ENCODE measurements at places on chromosomes 6 and 20.

- no peak for DNase-seq
Observed at GRCh38 chr6:139473731-139474130, 99.3 kb upstream of the CITED2 start.

DNA sequence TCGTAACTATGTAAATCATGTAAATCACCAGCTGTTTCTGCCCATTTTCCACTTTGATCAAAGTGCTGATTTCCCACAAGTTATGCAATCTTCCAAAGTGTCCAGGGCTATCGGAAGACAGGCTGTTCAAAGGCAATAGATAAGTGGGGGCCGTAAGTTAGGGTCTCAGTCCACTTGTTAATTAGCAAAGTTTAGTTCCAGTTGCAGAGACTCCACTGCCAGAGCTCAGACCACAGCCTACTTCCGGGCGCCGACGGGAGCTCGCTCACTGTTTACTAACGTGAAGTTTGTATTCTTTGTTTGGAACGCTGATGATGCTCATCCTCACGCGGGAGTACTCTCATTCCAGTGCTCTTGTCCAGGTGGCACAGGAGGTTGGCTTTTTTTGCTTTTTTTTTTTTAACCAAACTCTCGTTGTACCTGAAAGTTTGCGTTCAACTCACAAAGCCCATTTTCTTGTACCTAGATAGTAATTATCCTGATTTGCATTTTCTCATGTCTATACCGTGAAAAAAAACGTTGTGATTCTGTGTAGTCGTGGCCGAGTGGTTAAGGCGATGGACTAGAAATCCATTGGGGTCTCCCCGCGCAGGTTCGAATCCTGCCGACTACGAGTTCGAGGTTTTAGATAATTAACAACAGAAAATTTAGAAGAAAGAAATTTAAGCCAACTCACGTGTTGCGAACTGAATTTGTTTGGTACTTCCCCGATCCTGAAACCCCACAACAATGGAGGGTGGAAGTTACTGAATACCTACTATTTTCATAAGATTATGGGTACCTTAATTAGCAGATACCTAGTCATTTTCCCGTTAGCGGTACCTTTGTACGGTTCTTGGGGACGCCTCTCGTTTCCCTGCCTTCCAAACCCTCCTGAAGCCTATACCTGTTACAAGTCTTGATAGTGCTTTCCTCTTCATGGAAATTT, 29.9 kb upstream of the ZNF184 start:
- peak; percentile 70 for DNase-seq

DNA sequence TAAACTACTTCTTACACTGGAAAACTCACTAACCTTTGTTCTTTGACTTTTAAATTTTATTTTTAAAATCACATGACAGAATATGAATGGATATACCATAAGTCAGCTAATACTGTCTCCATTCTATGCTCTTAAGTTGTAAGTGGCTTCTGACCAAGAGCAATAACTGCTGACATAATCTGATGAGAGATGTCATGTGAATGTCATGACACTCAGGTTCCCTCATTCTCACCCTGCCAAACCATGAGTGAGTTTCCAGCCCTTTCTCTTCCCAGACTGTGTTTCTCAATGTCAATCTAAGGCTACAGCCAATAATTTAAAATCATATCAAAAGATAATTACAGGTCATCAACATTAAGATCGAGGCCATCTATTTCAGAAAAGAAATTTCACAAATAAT, 39.7 kb downstream of the KIF16B start:
- no peak for DNase-seq

DNA sequence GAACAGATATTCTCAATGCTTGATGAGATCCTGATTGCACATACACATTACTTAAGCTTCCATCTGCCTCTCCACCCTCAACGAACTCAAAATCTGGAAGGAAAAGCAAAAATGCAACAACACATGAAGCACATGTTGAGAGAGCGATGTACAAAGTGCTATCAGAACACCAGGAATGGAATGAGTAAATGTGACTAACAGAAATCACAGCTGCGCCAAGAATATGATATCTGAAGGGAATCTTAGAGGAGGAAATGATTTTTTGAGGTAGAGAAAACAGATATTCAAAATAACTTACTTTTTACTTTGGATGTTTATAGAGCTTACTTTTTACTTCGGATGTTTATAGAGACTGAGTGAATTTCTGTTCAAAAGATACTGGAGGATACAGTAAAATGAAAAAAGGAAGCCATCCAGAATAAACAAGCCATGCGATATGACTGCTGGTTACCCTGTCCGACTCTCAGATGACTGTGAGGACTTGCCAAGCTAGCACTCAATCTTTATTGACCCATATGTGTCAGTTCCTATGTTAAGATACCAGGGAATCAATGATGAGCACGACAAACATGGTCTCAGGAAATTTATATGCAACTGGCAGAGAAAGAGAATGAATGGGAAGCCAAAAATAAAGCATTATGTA, 102.0 kb downstream of the SMLR1 start:
- DNase-seq: no peak

- DNase-seq: no peak
Observed at GRCh38 chr6:142356201-142356883, 54.5 kb downstream of the ADGRG6 start.

DNA sequence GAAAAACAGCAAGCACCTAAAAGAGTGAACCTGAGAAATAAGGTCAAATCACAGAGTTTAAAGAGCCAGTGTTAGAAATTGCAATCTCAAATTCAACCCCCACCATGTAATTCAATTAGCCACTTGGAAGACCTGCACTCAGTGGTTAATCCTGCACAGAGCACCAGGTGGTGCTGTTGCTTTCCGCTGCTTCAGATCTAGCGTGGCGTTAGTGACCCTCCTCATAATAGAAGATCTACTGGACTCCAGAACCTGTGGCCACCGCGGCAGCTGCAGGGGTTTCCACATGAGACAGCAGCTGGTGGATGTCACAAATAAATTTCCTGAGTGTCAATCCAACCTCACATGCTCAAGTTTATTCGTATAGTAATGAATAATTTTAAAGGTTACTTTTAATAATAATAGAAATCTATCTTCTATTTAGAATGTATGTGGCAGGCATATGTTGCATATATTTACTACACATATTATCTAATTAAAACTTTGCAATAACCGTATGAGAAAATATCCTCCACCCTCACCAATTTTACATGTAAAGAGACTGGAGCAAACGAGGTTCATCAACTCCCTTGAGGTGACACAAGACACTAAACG, 84.4 kb downstream of the SYNE1 start:
- DNase-seq: no peak

DNA sequence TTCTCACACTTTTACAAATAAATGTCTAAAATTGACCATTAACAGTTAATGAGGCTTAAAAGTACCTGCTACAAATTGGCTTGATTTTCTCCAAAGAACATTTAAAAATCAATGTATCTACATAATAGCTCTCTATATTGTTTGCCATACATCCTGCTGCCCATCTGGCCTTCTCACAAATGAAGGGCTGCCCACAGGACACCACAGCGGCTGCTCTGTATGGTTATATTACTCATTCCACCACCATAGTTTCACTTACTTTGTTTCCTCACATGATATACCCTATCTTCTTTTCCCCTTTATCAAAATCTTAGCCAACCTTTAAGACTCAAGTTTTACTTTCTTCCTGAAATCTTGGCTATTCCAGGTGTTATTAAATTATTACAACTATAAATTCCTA, 407.7 kb upstream of the HTR1E start:
- DNase-seq: no peak

GRCh38 chr6:158752613-158753012, 66.6 kb downstream of the EZR start:
- no peak for DNase-seq

DNA sequence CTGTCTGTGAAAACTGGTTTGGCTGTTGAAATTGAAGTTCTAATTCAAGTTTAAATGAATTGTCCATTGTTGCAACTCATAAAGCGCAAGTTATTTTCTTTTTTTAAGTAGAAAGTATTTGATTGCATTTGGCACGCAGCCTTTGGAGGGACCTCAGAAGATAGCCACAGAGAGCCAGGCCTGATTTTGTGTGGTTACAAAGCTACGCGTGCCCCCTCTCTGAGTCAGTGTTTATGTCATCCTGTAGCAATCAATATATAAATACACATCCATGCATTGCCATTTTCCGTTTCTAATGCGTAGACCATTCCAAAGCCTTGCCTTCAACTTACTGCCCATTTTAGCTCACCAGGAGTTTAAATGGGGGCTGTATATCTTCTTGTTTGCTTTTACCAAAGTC, 173.2 kb downstream of the TMEM242 start:
- no peak for DNase-seq

DNA sequence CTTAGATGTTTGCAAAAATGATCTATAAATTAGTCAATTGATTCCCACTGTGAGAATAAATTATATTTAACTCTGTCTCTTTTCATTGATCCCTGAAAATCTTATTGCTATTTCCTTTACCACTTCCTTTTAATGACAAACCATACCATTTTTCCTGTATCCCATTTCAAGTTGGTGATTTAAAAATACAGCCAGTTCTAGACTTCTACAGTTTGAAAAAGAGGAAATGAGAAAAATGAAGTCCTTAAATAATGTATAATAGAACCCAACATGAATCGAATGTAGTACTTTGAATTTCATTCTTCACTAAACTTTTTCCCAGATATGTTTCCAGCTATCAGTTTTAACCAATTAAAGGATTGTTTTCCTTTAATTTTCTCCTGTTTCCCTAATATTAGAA, 29.5 kb upstream of the SDHAF4 start:
- no peak for DNase-seq

DNA sequence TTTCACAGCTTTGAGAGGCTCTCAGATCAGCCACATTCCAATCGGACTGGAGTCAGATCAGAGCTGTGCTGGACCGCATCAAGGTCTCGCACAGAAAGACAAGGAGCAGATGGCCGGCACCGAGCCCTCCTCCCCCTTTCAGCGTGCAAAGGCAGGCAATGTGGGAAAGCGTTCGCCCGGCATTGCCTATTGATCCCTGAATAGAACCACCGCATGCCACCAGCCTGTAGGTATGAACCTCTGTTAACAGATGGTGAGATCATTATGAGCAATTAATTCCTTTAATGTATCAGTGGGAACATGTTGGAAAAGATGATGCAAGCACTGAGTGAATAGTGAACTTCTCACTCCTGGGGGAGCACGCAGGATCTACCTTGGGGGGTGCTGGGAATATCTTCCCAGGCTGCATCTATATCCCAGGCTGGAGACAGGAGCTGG, 117.5 kb upstream of the ID4 start:
- DNase-seq: no peak

DNA sequence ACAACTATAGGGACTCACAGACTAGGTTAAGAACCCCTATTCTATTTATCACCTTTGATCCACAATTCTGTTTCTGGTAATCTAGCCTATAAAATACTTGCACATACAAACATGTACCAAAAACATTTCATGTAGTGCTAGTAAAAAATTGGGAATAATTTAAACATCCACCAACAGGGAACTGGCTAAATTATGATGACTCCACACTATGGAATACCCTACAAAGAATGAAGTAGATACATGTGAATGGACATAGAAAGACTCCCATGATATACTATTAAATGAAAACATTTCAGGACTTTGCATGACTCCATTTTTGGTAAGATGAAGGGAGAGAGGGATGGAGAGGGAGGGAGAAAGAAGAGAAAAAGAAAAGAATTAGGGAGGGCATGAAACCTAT, 58.2 kb downstream of the ZHX3 start:
- no peak for DNase-seq

DNA sequence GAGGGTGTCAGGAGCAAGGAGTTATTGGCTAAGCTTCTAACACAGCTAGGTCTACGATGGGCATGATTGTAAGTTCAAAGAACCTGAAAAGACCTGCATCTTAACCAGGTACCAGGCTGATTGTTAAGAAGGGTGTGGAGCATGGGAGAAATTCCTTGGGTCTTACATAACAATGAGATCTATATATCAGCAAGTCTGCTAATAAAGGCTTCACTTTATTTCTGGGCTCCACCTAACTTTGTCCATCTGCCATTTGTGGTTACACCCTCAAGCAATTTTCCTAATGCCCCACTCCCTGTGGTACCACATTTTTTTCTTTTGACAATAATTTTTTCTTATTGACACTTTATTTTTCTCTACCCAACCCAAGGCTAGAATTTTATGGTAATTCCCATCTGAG, 223.5 kb upstream of the JAG1 start:
- no peak for DNase-seq

DNA sequence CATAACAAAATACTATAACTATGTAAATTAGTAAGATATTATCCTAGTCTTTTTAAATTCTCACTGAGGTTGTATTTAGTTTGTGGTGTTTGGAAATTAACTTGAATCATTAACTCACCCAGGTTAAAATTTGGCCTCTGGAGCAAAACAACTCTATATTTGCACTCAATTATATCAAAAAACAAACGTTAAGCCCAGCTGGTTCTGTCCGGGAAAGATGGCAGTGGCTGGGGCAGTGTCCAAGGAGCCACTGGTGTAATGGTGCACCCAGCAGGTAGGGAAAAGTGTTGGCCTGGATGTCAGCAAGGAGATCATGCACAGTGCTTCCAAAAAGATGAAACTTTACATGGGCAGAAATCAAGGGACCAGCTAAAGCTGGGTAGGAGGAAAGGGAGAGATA, 285.3 kb upstream of the CITED2 start:
- DNase-seq: no peak

- no peak for DNase-seq
Observed at GRCh38 chr6:14460556-14460955, 343.0 kb downstream of the CD83 start.

GRCh38 chr6:26475823-26476729, 18.3 kb downstream of the BTN2A1 start:
- DNase-seq: no peak

GRCh38 chr20:22232473-22232872, 351.9 kb downstream of the FOXA2 start:
- no peak for DNase-seq

DNA sequence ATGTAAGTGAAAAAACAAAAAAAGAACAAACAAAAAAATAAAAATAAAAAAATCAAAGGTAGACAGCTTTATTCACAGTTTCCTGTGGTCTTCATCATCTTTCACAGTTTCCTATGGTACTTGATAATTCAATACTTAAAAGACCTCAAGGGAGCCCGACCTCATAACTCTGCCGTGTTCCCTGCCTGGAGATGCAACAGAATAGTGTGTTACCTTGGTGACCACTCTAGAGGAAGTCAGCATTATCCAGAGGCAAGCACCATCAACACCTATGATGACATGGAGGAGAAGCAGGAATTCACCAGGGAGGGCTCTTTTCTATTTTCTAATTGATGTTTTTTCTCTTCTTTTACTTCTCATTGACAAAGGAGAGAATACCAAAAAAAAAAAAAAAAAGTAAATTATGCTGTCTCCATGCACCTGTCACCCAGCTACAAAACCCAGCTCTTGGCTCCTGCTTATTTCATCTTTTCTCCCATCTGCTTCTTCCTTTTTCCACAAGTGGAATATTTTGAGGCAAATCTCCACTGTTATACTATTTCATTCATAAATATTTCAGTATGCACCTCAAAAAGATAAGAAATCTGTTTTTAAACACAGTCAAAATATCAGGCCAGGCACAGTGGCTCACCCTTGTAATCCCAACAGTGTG, 95.8 kb upstream of the STXBP5 start:
- DNase-seq: no peak

DNA sequence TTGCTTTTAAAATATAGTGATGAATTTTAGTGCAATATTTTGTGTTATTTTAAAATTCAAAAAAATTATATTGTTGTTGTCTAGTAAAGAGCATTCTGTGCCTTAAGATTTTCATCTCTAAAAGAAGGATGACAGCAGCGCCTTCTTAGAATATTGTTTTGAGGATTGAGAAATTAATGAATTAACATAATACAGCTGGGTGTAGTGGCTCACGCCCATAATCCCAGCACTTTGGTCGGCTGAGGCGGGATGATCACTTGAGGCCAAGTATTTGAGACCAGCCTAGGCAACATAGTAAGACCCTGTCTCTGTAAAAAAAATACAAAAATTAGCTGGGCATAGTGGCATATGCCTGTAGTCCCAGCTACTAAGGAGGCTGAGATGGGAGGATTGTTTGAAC, 6.8 kb downstream of the TIAM2 start:
- no peak for DNase-seq

All from T-helper 2 cell treated with Interferon-gamma antibody and Interleukin-4, amounts not matched to agents 5 μg/mL and 100 μg/mL, for 36 hours (primary cell).